ENCODE measurements at places on chromosomes 7 and 10.

- DNase-seq = no peak
These were observed 81.7 kb upstream of the NRP1 start for GRCh38 chr10:33416209-33416608.

DNA sequence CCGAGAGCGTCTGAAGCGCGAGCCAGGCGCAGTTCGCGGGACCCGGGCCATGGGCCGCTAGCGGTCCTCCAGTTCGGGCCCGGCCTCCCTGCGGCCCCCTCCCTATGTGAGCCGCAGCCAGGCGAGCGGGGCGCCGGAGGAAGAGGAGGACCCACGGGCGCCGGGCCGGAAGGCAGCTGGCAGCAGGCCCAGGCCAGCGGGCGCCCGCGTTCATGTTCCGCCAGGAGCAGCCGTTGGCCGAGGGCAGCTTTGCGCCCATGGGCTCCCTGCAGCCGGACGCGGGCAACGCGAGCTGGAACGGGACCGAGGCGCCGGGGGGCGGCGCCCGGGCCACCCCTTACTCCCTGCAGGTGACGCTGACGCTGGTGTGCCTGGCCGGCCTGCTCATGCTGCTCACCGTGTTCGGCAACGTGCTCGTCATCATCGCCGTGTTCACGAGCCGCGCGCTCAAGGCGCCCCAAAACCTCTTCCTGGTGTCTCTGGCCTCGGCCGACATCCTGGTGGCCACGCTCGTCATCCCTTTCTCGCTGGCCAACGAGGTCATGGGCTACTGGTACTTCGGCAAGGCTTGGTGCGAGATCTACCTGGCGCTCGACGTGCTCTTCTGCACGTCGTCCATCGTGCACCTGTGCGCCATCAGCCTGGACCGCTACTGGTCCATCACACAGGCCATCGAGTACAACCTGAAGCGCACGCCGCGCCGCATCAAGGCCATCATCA lies 1.1 kb downstream of the ADRA2A start:
- DNase-seq = no peak

- DNase-seq = no peak
These were observed 166.4 kb downstream of the C7orf25 start for GRCh38 chr7:42745357-42746059.

GRCh38 chr10:18066947-18067346 lies 73.3 kb upstream of the CACNB2 start:
- no peak for DNase-seq

DNA sequence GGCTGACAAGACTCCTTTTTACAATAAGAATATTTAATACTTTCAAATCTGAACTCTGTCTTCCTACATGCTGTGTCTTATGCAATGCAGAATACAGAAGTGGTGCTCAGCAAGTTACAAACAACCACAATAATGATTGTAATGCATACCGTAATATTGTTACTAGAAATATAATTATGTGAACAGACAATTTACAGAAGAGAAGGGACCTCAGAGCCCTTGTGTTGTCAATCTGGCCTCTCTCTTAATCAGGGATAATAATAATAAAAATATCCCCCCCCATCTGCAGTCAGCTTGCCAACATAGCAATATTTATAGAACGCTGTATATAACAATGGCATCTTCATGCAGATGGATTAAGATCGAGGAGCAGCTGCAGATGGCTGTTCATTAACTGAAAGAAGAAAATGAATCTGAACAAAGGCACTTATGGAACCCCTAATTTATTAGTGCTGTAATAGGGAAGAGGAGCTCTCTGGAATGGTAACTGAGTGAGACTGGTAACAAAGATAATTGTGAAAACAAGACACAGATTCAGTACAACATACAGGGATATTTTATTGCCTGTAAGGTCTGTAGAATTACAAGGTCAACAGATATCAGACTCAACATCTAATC lies 106.3 kb downstream of the TMEM26 start:
- DNase-seq = no peak

GRCh38 chr7:135666156-135666555 lies 3.8 kb downstream of the STMP1 start:
- no peak for DNase-seq

GRCh38 chr10:63521416-63522276 lies 445 bp downstream of the REEP3 start:
- peak; percentile 31 for DNase-seq

DNA sequence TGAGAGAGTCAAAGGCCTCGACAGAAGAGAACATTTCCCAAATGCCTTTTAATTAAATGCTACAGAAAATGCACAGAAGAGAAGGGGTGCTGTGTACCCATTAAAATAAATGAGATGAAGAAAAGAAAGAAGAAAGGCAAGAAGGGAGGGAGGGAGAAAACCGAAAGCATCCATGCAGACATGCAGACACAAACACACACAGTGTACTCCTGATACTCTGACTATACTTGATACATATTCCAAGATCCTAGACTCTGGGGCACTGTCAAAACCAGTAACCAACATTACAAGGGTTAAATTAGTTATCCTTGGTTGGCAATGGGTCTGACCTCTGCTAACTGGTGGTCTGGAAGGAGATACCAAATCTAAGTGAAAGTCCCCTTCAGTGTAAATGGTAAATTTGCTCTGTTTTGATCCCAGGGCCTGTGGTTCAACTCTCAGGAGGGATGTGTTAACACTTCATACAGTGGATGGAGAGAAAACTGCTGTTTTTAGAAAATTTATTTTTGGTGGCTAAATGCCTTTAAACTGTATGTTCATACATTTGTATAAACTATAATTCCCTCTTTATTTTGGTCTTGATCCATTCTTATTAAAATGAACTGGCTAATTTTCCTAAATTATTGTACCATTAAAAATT lies 241.3 kb downstream of the GLI3 start:
- no peak for DNase-seq

- DNase-seq = no peak
These were observed 69.9 kb upstream of the NXPH1 start for GRCh38 chr7:8363407-8364015.

DNA sequence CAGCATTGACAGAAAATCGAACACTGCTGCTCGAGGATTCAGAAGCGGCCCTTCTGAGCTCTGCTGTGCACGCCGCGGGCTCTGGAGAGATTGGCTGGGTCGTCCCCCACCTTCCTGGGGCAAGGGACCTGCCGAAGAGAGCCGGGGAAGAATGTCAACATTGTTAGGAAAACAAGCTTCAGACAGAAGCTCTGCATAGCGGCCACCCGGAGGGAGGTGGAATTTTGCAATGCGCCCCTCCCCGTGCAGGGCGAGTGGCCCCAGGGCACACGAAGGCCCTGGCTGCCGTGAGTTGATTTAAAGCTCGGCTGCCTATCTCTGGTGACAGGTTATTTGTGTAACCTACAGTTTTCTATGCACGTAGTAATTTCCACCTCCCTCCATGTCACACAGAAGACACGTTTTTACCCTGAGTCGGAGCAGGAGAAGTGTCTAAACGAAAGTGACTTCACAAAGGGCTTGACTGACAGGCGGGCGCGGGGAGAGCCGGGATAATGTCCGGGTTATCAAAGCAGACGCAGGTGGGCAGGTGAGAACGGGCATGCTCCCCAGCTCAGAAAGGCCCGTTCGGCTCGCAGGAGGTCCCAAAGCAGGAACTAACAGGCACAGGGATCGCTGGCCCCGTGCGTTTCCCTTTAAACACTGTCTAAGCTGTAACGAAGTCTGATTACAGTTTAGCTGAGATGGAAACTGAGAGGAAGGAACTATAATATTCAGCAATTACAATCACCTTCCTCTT lies 84.6 kb downstream of the PDGFA start:
- DNase-seq = no peak

GRCh38 chr7:140881507-140882228 lies 43.1 kb downstream of the BRAF start:
- no peak for DNase-seq

DNA sequence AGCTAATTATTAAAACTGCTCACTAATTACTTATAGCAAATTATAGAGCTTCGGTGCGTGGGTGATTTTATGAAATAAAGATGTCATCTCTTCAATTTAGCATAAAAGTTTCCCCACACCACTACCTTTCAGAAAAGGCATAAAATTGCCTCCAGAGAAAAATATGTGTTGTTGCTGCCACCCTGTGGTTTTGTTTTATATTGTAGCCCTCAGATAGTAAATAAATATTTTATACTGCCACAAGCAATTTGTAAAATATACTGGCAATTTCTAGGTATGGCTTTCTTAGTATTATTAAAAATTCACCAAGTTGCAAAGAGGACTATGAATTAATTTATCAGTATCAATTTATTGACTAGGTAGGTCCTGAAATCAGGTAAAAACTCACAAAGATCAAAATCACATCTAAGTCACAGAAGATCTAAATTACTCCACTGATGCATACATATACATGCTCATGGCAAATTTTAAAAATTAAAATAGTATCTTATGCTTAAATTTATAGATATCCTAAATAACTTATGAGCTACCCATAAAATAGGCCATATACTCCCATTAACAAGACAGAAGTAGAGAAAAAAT lies 26.5 kb downstream of the ASNS start:
- DNase-seq = no peak

DNA sequence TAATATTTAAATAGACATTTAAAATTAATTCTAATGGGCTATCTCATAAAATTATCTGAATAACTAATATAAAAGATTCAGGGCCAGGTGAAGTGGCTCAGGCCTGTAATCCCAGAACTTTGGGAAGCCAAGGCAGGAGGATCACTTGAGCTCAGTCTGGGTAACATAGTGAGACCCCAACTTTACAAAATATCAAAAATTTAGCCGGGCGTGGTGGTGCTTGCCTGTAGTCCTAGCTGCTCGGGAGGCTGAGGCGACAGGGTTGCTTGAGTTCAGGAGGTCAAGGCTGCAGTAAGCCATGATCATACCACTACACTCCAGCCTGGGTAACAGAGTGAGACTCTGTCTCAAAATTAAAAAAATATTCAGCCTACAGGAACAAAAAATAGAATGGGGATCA lies 12.5 kb downstream of the NOBOX start:
- DNase-seq = no peak

DNA sequence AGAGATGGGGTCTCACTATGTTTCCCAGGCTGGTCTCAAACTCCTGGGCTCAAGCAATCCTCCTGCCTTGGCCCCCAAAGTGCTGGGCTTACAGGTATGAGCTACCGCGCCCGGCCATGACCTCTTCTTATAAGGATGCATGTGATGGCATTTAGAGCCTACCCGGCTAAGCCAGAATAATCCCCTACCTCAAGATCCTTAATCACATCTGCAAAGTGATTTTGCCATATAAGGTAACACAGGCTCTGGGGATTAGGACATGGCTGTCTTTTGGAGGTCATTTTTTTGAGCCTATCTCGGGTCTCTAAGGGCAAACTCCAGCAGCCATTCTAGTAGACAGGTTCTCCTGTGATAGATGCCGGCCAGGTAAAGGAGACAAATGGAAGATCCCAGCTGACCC lies 39.6 kb downstream of the GTF2IRD1 start:
- no peak for DNase-seq

DNA sequence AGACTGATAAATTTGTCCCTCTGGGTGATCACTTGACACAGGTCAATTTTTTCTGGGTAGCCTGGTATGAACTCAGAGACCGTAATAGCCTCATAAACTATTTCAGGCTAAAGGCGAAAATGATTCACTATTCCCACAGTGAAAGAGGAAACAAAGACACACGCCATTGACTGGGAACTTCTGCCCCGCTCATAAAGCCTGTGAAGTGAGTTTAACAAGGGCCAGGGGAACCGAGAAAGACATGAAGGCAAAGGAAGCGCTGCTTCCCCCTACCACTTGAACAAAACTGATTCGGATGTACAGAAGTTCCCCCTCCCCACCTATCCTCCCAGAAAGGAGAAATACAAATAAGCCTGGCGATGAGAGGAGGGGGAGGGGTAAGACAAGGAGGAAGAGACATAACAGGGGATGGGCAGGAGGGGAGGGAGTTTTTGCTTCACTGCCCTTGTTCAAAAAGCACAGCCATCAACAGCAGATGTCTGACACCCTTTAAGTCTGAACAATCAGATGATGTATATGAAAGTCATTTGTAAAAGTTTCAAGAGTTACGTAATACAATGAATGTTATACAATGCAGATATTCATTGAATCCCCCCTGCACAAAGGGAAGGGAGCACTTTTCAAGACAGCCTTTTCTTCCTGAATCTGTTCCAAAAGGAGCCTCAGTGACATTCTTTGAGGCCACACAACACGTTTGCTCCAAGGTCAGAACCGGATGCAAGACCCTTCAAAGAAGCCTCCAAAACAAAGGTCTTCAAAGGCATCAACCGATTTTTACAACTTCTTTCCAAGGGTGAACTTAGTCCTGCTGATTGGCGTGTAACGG lies 734 bp downstream of the ABCB4 start:
- no peak for DNase-seq

- no peak for DNase-seq
These were observed 134.9 kb downstream of the RAMP3 start for GRCh38 chr7:45292481-45292880.

- DNase-seq = no peak
These were observed 25.2 kb downstream of the AOC1 start for GRCh38 chr7:150877536-150877935.

DNA sequence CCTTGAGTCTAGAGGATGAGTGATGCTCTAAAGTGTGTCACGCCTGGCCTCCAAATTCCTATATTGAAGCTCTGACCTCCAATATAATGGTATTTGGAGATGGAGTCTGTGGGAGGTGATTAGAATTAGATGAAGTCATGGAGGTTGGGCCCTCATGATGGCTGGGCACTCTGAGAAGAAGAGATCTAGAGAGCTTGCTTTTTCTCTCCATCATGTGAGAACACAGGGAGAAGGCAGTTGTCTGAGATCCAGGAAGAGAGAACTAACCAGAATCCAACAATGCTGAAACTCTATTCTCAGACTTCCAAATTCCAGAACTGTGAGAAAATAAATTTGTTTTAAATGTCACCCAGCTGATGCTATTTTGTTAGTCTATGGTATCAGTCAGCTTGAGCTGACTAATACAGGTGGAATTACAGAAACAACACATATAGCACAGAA lies 15.1 kb downstream of the RNF216 start:
- DNase-seq = no peak

DNA sequence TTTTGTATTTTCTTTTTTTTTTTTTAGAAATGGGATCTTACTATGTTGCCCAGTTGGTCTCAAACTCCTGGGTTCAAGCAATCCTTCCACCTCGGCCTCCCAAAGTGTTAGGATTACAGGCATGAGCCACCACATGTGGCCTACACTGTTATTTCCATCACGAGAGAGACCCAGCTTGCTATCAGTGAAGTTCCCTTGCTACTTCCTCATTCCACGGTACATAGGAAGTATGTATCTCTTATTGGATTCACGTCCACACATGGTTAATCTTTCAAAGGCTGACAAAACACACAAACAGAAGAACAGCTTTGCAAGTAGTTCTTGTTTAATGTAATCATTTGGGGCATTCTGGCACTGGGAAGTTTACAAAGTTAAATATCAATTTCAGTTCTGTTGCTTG lies 50.9 kb downstream of the DCLRE1A start:
- DNase-seq = no peak

- no peak for DNase-seq
These were observed 16.7 kb downstream of the DLG5 start for GRCh38 chr10:77909749-77910375.

Data from T-helper 17 cell (primary cell).